MCF 10A (cell line): ENCODE measurements at places on chromosomes 4 and X.

DNA sequence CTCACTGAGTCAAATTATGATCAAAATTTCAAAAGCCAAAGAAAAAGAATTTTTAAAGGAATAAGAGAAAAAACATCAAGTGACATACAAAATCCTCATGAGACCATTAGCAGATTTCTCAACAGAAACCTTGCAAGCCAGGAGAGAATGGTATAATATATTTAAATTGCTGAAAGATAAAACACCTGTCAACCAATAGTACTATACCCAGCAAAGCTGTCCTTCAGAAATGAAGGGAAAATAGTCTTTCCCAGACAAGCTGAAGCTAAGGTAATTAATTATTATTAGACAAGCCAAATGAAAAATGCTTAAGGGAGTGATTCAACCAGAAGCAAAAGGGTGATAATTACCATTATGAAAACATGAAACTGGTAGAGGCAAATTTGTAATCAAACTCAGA is 104.2 kb upstream of the TET2 start:
- no peak for DNase-seq

DNA sequence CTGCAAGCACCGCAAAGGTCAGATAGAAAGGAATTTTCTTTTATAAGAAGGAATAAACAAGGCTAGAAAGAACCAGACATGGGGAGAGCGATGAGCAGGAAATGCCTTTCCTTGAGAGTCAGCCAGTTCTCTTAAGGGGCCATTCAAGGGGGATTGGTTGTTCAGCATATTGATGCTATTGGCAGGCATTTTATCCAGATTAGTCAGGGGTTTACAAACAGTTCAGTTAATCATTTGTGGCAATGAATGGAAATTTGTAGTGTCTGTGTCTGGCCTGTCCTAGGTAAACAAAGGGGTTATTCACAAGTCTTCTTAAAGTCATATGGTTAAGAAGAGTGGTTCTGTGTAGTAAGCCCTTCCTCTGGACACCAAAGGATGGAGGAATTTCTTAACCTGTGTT is 184.7 kb upstream of the FRMPD4 start:
- DNase-seq, result no peak

- no peak for DNase-seq
Observed at GRCh38 chr4:83281307-83281706, 3.3 kb downstream of the COQ2 start.

- DNase-seq, result no peak
Observed at GRCh38 chr4:38717604-38718003, 53.6 kb downstream of the KLF3 start.

DNA sequence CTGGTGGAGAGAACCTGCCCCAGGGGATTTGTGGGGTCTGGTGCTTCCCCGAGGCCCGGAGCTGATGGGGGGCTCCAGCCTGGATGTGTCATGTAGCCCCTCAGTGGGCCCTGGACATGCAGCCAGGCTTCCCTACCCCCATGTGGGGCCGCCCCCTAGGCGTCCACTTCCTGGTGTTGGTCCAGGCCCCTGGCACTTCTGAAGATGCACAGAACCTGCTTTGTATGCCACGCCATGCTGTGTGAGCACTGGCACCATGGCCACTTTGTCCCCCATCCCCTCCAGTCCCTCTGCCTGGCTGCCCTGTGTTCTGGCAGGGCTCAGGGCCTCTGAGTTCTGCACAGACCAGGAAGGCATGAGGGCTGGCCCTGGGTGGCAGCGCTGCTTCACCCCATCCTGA is 29.2 kb downstream of the WFS1 start:
- DNase-seq, result no peak
